NCI-H774 (cell line): ENCODE measurements at places on chromosomes 16 and 17.

- DNase-seq: no peak
Measured at GRCh38 chr17:80330276-80330675, 69.6 kb downstream of the RNF213 start.

DNA sequence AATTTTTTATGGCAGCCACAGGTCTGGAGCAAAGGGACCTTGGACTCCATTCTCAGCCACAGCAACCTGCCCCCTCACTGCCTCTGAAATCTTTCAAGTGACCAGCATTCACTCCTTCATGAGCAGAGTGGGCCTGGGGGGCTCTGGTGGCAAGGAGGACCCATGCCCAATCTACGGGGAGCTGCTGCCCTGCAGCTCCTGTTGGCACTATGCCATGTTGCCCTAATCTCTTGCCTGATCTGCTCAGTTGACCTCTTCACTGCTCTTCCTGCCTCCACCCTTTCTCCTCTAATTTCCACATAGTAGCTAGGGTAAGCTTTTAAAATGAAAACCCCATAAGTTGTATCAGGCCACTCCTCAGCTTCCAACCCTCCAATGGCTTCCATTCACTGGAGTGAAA, 2.9 kb upstream of the PRKCB start:
- DNase-seq: no peak

- no peak for DNase-seq
Measured at GRCh38 chr17:8893621-8894201, 26.2 kb upstream of the PIK3R6 start.

DNA sequence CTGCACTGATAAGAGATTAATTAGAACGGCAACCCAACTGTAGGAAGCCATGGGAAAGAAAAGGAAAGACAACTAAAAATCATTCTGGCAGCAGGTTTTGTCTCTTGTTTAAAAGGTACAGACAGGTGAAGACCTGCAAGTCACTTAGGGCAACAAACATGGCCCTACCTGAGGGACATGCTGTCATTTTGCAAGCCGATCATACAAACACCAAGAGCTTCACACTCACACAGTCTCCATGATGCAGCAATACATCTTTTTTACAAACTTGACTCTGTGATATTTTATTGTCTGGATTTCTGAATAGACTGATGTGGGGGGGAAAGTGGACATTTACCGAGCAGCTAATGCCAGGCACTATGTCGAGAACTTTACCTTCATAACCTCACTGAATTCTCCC, 101.8 kb downstream of the PARN start:
- no peak for DNase-seq

DNA sequence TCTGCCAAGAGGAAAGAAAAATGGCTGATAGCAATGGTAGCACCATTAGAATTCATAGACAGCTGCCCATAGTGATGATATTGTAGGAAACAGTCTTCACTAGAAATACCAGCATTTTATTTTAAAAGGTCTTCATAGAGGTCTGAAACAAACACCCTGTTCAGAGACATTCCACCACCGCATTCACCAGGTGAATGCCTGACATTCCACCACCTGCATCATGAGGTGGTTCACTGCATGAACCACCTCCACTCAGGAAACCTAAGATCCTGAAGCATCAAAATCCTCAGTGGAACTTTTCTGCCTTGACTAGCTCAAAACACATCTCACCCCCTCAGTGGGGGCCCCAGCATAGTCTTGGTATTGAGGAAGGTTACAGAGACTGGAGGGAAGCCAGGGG, 91.5 kb upstream of the COX10 start:
- DNase-seq: no peak

DNA sequence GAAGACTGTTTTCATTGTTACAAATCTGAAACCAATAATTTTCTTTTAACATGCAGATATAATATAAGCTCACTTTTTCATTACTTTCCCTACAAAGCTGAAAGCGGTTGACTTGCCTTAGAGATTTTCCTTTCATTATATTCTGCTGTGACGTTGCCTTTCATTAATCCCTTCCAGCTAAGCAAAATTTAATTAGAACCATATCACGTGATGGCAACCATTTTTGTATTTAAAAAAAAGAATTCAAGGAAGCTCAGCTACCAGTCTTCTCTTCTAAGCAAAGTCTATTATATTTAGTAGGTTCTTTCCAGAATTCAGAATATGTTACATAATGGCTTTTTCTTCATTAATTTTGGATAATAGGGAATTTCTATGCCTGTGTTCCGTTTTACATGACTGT, 186.5 kb downstream of the PRKCA start:
- DNase-seq: no peak

GRCh38 chr16:83345846-83346640, 461.7 kb upstream of the HSBP1 start:
- DNase-seq: no peak

- no peak for DNase-seq
Measured at GRCh38 chr16:2816751-2817339, at the start of gene PRSS21. Gene PRSS21 (plus strand): TSS chr16:2817237. CDS start chr16:2817269, 32 bp downstream.

DNA sequence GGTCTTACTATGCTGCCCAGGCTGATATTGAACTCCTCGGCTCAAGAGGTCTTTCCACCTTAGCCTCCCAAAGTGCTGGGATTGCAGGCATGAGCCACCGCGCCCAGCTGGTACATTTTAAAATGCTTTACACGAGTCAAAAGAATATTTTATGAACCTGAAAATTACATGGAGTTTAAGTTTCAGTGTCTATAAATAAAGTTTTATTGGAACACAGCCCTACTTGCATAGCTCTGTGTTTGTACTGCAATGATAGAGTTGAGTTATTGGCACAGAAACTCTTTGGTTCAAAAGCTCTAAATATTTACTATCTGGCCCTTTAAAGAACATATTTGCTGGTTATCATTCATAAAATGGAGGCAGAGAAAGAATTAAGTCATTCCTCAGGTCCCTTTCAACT, 24.3 kb downstream of the MAP2K6 start:
- DNase-seq: no peak

- DNase-seq: no peak
Measured at GRCh38 chr16:56513972-56514371, 5.9 kb downstream of the BBS2 start.

- no peak for DNase-seq
Measured at GRCh38 chr16:65967376-65967775, 399.1 kb upstream of the CDH5 start.
